ENCODE measurements at places on chromosomes 3 and 15.
A peak's percentile ranks its signal among the peaks of the same experiment; 100 is the strongest.

DNA sequence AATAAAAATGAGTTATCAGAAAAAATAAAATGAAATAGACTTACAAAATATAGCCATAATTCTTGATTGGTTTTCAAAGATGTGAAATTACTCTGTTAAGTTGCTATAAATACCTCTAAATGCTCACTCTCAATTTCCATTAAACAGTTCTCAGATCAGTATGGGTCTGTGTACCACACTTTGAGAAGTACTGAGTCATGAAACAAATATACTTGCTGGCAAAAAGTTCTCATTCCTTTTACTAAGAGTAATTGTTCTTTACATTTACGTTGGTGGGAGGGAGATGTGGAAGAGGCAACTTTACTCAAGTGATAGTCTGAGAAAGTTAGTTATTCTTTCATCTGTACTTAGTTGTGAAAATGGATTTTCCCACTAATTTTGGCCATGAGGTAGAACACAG, 96.3 kb downstream of the ZNF385D start:
- no peak for DNase-seq

DNA sequence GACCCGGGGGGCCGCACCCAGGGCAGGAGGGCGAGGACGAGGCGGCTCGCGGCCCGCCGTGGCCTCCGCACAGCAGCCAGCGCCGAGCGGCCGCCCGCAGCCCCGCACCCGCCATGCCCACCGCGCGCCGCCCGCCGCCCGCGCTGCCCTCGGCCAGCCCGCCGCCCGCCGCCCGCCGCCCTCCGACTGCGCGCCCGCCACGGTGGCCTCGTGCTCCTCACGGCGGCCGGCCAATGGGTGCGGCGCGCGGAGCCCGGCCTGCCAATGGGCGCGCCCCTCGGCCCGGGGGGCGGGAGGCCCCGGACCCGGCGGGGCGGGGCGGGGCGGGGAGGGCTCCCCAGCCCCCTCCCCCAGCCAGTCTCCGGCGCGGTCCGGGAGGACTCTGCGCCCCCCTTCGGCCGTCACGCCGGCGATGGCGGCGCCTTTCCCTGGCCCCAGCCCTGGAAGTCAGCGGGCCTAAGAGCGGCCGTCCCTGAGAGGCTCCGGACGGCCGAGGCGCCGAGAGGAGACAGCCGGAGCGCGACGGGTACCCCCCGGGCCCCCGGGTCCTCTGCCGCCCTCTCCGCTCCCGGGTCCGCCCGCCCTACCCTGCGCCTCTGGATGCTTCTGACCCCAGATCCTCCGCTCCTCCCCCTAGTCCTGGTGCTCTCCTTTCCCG, at the start of gene NT5DC2:
Gene NT5DC2, minus strand, starts transcription at position 235 of the 658 bp plus-strand sequence. Its CDS starts 120 bp downstream, at position 115.
- peak; percentile 24 for DNase-seq

DNA sequence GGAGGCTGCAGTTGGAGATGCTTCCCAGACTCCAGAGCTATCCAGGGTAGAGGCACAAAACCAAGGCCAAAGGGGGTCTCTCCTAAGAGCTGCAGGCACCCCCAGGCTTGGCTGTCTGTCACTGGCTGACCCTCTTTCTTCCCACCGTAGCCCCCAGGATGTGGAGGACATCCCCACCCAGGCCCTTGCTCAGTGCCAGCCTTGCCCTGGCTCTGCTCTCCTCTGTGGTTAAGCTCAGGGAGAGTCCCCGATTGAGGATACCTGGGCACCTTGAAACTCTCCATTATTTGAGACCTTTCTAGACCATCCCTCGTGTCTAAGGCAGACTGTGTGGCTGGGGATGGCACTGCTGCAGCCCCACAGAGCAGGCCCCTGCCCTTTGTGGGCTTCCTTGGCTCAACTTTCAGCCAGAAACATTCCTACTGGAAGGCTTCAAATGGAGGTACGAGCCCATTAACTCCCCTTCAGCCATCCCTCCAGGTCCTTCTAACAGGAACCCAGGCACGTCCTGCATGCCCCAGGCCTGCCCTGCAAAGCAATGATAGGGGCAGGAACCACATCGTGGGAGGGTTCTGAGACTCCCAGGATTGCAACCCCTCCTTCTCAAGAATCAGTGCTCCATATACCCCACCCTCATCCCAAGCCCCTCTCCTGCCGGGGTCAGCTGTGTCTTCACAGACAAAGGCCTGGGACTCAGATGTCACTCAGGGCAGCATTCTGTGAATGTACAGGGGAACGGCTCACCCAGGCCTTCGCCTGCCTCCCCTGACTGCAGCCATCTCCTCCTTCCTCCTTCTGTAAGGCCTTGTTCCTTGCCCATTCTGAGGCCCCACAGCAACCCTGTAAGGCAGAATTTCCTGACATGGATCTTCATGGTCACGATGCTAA, 102.9 kb upstream of the ABHD17C start:
- DNase-seq = no peak

GRCh38 chr15:40908095-40908494, 13.8 kb downstream of the VPS18 start:
- DNase-seq = no peak

- no peak for DNase-seq
Observed at GRCh38 chr15:68332266-68332665, 54.7 kb downstream of the FEM1B start.

- no peak for DNase-seq
Observed at GRCh38 chr3:169661361-169662131, 2.0 kb downstream of the MECOM start.

- DNase-seq = no peak
Observed at GRCh38 chr3:116153174-116153573, 292.1 kb downstream of the LSAMP start.

DNA sequence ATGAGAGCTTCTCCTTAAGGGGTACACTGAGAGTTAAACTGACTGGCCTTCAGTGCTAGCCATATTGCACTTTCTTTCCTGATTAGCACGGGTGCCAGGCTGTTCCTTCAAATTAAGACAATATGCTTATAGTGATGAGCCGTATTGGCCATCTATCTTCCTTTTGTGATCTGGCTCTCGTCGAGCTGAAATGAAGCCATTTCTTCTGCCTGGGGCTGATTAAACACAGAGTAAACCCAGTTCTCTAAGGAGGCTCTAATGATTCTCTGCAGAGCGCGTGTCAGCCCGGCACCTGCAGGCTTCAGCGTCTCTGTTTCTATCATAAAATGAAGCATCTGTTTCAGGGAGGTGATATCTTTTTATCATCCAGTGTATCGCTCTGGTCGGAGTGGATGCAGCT, 107.5 kb upstream of the NR2F2 start:
- DNase-seq = no peak

DNA sequence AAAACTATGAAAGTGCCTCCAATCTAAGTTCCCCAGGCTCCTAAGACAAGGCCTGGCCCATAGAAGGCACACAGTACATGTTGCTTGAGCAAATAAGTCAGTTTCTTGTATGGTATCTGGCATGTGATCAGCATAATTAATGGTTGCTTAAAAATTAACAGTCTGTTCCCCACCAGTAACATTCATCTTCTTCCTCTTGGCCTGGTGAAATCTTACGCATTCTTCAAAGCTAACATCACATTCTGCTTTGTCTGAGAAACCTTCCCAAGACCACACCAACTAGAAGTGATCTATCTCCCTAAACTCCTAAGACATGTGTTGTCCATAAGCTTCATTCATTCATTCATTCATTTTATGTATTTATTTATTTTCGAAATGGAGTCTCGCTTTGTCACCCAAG, 48.1 kb downstream of the LIPC start:
- DNase-seq = no peak

DNA sequence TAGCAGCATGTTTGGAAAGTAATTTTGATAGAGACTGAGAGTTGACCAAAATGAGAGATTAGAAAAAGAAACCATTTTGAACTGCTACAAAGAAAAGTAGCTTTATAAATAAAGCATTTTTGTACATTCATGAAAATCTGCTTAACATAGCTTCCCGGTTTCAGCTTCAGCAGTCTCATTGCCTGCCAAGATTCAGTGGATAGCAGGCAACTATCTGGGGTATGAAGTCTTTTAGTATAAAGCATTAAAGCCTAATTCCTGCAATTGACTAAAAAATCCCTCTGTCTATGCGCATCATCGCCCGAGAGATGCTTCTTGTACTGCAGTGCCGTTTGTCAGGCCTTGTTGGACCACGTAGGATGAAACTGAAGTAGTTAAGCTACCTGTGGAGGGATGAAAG, 588.4 kb downstream of the NAALADL2 start:
- no peak for DNase-seq

DNA sequence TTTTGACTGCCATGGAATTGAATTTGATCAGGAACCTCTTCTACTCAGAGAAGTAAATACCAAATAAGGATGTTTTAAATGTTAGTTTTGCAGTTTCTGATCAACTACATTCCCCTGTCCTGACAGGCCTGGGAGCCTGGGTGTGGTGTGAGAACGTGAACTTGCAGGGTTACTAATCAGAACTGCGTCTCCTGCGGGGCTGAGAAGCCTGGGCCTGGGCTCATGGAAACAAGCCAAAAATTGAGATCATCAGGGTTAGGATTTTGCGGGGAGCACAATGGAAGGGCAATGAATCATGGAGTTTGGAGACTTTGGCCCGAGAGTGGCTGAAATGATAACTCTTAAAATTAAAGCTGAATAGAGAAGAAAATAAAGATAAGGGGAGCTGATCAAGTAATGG, 47.8 kb upstream of the C3orf70 start:
- DNase-seq = no peak

GRCh38 chr3:36178018-36178417, 202.3 kb upstream of the STAC start:
- no peak for DNase-seq

DNA sequence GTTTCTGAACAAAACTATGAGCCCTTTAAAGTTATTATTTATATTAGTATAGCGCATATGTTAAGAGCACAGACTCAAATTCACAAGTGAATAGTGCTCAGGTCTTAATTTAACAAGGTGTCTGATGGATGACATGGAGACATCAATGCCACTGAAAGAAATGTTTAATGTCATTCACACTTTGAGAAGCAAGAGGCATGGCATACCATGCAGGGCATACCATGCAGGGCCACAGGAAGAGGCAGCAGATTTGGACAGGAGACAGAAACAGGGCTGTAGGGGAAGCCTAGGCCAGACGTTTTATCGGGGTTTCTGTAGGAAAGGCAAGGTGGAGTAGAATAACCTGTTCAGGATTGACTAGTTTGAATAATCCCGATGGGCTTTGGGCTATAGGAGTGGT, 150.2 kb upstream of the KCNH8 start:
- no peak for DNase-seq

GRCh38 chr3:139970526-139970925, 35.5 kb downstream of the CLSTN2 start:
- DNase-seq = no peak

DNA sequence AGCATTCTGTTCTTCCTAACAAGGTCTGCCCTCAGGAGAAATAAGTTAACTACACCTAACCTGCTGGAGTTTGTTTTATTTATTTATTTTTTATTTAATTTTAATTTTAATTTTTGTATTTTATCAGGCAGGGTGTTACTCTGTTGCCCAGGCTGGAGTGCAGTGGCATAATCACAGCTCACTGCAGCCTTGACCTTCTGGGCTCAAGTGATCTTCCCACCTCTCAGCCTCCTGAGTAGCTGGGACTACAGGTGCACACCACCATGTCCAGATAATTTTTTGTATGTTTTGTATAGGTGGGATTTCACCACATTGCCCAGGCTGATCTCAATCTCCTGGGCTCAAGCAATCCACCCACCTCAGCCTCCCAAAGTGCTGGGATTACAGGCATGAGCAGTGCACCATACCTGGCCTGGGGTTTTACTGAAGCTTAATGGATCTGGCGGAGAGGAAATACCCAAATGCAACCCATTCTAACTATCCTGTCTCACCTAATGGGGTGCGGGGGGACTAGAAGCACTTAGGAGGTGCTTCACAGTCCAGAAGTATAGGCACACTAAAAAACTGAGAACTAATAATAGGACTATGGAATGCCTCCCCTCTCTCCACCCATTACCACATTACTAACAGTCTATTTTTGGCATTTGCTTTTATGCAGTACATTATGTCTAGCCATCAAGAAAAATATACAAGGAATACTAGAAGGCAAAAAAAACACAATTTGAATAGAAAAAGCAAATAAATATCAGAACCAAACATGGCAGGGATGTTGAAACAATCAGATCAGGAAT, 61.4 kb downstream of the TTBK2 start:
- no peak for DNase-seq

GRCh38 chr3:37346227-37347005, 172.0 kb upstream of the LRRFIP2 start:
- no peak for DNase-seq

GRCh38 chr3:98433764-98434163, 29.2 kb upstream of the OR5K1 start:
- no peak for DNase-seq

Data from stimulated activated CD4-positive, alpha-beta T cell treated with anti-CD3 and anti-CD28 coated beads, Interleukin-15, amount 100 ng/mL, for 1 hour (primary cell).